ENCODE measurements at places on chromosomes 1 and 21.

DNA sequence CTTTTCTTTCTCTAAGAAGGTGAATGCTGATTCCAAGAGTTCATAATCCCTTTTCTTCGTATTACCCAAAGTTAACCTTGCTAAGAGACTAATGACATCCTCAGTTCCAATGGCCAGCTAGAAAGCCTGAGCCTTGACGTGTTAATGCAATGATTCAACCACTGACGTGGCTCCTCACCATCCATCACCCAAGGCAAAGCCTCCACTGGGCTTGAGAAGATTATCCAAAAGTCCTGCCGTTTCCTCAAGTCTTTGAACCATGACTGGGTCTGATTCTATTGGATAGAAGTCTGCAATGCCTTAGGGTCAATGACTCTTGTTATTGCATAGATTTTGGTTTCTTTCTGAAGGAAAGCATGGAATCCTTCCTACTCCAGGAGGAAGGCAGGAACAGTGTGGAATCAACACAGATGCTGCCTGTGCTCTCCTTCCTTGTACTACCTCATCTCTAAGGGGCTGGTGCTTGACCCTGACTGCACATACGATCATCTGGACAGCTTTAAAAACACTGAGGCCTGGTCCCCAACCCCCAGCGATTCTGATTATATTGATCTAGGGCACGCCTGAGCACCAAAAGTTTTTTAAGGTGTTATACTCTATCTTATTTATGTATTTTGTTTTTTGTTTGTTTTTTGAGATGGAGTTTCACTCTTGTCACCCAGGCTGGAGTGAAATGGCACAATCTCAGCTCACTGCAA, 69.3 kb upstream of the ANGPTL1 start:
- no peak for DNase-seq

- DNase-seq, result no peak
These were observed 71.3 kb downstream of the PIK3R3 start for GRCh38 chr1:46061146-46061545.

GRCh38 chr1:15005116-15005515, 148.4 kb upstream of the TMEM51 start:
- no peak for DNase-seq

DNA sequence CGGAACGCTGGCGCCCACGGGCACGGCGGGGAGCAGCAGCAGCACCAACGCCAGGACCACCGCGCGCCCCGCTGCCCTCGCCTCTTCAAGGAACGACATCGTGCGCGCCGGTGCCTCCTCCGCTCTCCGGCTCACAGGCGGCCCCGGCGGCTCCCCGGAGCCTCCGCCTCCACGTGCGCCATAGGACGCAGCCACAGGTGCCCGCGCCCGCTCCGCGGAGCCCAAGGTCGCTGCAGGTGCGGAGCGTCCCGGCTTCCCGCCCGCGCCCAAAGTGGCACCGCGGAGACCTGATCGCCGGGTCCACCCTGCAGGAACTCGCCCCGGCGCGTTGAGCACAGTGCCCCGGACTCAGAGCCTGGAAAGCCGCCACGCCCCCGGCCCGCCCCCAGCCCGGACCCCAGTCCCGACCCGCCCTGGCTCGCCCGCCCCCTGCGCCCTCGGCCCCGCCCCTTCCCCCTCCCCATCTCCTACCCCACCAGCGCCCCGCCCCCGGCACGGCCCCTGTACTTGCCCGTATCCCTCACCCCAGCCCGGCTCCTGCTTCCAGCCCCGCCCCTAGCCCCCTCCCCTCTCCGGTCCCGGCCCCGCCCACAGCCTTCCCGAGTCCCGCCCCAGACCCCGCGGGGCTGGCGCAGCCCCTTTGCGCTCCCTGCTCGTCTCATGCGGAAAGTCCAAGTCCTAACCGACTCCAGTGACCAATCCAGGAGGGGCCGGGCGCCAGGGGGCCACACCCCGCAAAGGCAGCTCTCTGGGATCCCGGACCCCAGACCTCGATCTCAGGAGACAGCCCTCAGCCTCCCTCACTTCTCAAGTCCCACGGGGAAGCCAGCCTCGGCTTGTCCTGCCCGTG, at the start of gene MEGF6:
Gene MEGF6 (minus strand): TSS at position 339 of the 850 bp plus-strand sequence. CDS start 240 bp downstream, at position 99.
- DNase-seq, result peak; percentile 26

GRCh38 chr21:16579538-16579937, 849.8 kb downstream of the USP25 start:
- DNase-seq, result no peak

DNA sequence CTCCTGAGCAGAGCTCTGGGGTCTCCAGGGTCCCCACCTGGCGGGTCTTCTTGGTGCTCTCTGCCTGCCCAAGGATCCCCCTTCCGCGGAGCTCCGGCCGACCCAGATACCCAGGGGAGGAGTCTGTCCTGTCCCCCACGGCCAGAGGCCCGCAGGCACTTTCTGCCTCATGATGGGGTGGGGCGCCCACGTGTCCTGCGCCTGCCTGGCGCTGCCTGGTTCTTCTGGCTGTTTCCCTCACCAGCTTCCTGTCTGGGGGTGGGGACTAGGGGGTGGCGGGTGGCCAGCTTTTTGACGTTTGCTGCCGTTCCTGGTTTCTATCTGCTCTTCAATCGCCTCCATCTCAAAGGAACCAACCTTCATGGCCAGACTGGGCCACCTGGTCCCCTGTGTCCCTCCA, 313.3 kb upstream of the VAMP3 start:
- DNase-seq, result no peak

DNA sequence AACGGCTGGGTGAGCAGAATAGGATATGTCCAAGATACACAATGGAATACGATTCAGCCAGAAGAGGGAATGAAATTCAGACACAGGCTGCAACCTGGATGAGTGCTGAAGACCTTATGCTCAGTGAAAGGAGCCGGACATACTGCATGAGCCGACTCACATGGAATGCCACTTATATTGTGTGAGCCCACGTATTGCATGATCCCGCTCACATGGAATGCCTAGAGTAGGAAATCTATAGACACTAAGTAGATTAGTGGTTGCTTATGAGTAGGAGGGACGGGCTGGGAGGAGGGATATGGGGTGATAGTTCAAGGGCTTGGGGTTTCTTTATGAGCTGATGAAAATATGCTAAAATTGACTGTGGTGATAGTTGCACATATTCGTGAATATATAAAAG, 26.8 kb downstream of the TMPRSS2 start:
- DNase-seq, result no peak

DNA sequence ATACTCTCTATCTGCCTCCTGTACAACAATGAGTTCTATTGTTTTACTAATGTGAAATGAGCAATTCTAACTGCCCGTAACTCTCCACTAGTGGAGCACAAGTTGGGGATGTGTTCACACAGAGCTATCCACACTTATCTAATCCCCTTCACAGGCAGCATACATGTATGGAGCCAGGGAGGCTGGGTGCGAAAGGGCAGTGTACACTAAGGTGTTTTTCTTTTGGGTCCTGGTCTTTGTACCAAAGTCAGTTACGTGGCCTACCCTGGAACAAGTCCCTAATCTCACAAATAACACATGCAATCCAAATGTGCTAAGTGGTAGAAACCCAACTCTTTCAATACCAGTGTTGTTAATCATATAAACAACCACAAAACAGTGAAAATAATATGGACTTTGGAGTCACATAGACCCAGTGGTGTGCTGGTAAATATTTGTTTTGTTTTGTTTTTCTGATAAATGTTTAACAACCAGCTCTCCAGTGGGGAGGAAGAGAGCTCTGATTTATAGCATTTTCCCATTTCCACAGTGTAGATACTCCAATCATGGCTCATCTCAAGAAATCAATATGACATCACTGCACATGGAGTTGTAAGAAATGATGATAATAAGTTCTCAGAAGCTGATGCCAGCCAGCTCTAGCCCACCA, 319.9 kb upstream of the DUSP10 start:
- DNase-seq, result no peak

GRCh38 chr1:3126756-3127678, 58.0 kb downstream of the PRDM16 start:
- no peak for DNase-seq

DNA sequence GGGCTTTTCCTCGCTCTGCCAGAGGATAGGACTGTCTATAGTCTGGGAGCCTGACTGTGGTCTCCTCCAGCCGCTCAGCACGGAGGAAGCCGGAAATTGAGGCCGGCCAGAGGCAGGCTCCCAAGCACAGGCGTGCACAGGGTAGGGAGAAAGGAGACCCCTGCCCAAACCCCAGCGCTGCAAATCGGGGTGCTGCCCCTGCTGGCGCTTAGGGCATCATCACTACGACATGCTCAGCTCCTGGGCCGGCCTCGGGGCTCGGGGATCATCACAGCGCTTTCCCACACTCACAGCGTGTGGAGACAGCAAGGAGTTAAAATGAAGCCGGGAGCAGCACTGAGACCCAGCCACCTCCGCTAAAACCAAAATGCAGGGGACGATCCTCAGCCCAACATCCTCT, 62.8 kb upstream of the ARHGEF16 start:
- DNase-seq, result no peak

DNA sequence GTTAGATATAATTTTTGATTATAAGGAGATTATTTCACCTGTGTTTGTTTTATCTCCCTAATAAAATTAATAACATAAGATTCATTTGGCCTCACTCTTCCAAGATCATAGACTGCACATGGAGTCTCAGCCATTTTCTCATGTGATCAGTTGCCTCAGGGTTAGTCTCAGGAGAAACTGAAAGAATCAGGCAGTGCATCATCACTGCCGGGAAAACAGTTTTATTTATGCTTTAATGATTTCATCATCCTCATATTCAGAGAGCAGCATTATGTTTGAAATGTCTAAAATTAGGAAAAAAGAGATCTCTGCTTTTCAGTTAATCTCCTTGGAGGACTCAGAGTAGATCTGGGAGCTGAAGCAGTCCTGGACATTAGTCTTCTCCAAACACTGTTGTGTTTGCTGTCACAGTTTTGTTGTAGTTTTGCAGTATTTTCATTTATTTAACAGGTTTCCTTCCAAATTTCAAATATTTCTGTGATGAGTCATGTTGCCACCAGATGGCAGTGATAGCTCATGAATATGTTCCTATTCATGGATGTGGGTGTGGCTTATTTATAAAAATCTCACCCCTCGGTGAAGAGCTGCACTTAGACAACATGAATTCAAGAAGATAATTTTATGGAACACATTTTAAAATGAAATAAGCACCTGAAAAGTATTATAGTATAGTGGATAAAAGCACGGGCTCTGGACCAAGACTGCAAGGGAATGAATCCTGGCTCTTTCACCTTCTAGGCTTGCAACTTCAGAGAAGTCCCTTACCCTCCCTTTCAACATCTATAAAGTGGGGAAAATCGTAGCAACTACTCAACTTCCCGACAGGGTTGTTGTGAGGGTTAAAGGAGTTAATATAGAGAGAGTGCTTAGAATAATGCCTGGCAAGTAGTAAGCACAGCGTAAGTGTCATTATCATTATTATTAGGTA, 31.2 kb downstream of the CHD1L start:
- DNase-seq, result peak; percentile 14

DNA sequence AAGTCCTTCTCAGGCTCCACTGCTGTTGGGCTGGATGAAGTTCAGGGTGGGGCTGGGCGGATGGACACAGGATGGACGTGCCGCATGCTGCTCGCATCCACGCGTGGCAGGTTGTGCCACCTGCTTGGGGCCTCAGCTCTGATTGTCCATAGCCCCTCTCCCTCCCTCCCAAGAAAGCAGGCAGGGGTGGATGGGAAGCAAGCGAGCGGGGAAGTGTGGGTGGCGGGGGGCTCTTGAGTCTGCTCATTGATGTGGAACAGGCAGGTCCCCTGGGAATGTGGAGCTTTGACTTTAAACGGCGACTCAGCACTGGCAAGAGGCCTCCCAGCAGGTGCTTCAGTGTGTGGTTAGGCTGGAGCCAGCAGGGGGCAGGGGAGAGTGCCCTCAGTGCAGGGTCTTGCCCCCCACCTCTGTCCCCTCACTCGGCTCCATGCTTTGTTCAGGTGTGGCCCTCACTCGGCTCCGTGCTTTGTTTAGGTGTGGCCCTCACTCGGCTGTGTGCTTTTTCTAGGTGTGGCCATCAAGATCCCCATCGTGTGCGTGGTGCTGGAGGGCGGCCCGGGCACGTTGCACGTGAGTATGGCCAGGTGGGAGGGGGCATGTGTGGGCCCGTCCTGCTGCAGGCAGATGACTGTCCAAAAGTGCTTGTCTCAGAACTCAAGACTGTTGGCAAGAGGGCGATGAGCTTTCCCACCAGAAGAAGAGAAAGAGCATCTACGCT, 23.9 kb downstream of the TRPM2 start:
- DNase-seq, result no peak

DNA sequence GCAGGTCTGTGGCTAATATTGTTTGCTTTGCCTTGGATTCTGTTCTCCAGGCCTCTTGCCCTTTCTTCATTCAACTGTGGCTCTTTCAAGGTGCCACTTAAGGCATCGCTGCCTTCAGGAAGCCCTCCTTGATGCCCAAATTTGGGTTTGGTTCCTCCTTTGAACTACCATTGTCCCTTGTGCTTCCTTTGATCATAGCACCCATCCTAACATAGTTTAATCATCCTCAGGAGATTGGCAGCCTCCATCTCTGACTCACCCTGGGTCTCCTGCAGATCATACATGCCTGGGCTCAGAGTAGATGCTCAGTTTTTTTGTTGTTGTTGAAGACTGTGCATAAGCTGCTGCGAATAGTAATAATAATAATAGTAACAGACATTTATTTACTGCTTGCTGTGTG, 54.4 kb upstream of the ACOT11 start:
- DNase-seq, result no peak

GRCh38 chr1:214505134-214505533, 46.3 kb downstream of the PTPN14 start:
- no peak for DNase-seq

- no peak for DNase-seq
These were observed 25.1 kb upstream of the BRDT start for GRCh38 chr1:91924146-91924545.

GRCh38 chr1:97392701-97393100, 528.1 kb downstream of the DPYD start:
- DNase-seq, result no peak

GRCh38 chr1:47325528-47325927, 8.1 kb upstream of the CMPK1 start:
- peak; percentile 27 for DNase-seq

- no peak for DNase-seq
These were observed 11.5 kb upstream of the HCRTR1 start for GRCh38 chr1:31605908-31606427.

DNA sequence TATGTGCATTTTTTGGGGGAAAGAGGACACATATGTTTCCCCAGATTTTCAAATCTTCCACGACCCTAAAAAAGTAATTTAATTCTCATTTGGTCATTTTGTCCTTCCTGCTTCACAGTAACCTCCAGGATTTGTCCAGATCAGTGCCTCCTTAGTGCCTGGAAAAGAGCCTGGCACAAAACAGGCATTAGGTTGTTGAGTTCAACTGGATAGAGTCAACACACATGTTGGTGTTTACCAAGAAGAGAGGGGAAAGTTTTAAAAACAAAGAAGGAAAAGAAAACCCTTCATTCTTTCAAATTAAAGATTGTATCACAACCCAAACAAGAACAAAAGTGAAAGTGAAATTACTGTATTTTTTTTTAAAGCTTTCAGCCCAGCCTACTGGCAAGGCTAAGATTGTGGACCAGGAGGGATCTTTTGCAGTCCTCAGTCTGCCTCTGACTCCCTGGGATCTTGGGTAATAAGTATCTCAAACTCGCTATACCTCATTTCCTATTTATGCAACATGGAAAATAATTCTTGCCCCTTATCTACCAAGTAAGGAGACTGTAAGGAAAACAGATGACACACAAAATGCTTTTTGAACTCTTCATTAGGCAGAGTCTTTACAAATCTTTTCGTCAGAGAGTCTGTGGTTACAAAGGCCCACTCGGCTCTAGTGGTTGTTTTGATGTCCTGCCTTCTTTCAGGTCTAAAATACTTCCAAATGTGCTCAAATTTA, 57.8 kb downstream of the ZNF281 start:
- no peak for DNase-seq

- no peak for DNase-seq
These were observed 50.5 kb upstream of the DMRTB1 start for GRCh38 chr1:53408755-53409129.
